AG20443 (cell line): ENCODE measurements at places on chromosomes 7 and 10.

DNA sequence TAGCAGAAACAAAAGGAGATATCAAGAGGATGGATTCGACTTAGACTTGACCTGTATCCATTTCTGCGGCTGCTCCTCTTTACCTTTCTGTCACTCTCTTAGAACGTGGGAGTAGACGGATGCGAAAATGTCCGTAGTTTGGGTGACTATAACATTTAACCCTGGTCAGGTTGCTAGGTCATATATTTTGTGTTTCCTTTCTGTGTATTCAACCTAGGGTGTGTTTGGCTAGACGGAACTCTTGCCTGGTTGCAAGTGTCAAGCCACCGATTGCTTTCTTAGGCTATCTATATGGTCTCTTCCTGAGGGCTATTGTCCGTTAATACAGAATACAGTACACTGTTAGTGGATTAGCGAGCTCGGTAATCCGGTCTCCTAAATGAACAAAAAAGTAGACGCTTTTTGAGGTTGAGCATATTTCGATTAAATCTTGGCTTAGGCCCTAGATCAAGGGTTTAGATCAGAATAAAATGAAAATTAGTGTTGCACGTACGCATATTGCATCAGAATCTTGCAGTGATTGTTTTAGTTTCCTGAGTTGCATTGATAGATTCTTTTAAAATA is 1.2 kb downstream of the PTEN start:
- no peak for DNase-seq

GRCh38 chr10:118939211-118940007 is 90.1 kb upstream of the NANOS1 start:
- DNase-seq: no peak

DNA sequence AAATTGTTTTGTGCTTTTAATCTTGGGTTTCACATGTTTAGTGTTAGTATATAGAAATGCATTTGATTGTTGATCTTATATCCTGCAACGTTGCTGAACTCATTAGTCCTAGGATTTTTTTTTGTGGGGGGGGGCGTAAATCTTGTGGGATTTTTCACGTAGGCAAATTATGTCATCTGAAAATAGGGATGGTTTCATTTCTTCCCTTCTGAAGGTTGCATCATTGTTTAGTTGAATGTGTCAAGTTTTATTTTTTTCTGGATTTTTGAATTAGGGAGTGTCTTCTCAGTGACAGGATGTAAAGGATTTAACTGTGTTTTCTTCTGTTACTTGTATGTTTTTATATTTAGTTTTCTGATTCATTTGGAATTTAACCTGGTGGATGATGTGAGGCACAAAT is 26.7 kb downstream of the MKLN1 start:
- DNase-seq: no peak

DNA sequence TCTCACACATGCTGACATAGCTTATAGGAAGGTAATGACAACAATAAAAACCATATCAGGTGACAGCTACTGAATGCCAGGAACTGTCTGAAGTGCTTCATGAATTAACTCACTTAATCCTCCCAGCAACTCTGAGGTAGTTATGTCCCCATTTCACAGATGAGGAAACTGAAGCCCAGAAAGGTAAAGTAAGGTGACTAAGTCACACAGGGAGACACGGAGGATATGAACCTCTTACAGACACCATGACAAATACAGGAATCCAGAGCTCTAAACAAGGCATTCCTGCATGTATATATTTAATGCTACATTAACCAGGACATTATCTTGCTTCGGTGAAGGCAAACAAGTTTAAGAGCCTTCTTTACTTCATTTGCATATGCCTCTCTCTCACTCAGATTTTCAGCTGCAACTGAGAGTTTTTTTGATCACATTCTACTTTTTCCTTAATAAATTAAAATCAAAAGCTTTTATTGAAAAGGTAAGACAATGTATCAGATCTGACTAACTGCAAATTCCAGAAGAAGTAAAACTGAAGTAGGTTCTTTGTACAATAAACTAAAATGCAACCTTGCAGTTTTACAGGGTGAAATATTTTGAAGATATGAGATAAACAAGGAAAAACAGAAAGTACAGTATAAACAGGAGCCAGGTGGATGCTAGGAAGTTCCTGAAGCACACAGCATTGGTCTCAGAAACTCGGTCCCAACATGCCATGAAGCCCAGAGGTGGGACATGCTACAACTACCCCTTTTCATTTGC is 79.5 kb downstream of the SGMS1 start:
- DNase-seq: no peak

DNA sequence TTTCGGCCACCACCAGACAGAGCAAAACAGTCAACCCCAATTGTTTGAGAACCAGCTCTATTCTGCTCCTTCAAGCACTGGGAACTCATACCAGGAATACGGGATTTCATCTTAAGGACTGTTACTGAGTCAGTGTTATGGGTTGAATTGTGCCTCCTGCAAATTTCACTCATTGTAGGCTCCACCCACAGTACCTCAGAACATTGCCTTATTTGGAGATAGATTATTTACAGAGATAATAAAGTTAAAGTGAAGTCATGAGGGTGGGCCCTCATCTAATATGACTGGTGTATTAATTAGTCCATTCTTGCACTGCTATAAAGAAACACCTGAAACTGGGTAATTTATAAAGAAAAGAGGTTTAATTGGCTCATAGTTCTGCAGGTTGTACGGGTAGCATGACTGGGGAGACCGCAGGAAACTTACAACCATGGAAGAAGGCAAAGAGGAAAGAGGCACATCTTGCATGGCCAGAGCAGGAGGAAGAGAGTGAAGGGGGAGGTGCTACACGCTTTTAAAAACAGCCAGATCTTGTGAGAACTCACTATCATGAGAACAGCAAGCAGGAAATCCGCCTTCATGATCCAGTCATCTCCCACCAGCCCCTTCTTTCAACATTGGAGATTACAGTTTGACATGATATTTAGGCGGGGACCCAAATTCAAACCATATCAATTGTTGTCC is 14.3 kb upstream of the ZNF248 start:
- no peak for DNase-seq

DNA sequence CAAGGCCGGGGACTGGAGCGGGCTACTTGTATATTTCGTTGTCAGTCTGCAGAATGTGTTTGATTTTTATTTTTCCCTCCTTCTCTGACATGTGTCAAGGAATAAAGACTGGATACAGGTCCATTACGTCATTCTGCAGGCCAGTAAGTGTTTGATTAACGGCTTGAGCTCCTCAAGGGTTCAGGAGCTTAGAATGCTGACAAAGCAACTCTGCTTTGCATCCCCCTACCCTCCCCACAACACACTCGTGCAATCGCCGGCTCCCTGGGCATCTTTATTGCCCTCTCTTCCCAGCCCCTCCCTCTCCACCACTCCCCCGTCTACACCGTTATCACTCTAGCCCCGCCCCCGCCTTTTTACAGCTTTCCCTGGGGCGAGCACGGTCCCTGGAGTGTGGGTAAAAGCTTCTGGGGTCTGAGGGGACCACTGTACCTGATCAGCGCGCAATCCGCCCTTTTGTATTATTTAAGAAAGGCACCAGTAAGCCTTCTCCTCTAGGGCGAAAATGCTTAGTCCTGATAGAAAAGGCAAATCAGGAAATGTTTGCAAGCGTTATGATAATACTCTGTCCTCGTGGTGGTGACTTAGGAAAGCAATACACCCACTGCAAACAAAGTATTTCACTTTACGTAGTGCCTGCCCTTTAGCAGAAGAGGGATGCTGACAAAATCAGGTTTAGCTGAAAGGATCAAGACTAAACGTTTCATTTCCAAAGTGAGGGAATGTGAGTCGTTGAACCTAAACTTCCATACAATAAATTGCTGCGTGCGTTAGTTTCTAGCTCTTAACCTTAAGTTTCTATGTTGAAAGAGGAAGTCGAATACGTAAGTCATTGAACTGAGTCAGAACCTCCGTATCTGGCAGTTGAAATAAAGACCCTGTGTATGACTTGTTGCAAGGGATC is 1.4 kb upstream of the CREB5 start:
- peak; percentile 16 for DNase-seq

DNA sequence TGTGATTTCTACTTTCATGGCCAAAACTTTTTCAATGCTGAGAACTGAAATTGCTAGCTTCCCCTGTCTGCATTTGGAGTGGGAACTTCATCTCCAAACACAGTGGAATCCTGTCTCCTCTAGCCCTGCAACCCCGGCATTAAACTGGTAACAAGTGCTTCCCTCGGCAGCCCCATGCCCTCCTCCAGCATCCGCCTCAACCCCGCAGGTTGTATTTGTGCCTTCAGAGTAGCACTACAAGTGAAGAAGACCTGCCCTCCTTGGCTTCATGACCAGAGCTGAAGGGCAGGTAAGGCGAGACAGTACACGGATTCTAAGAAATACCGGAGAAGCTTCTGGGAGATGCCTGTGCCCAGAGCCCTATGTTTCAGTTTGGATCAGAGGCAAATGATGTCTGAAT is 16.9 kb downstream of the C10orf53 start:
- DNase-seq: no peak

GRCh38 chr10:100792574-100792973 is 47.2 kb downstream of the PAX2 start:
- DNase-seq: no peak

GRCh38 chr7:102042016-102042656 is 224.7 kb downstream of the CUX1 start:
- DNase-seq: peak; percentile 57

DNA sequence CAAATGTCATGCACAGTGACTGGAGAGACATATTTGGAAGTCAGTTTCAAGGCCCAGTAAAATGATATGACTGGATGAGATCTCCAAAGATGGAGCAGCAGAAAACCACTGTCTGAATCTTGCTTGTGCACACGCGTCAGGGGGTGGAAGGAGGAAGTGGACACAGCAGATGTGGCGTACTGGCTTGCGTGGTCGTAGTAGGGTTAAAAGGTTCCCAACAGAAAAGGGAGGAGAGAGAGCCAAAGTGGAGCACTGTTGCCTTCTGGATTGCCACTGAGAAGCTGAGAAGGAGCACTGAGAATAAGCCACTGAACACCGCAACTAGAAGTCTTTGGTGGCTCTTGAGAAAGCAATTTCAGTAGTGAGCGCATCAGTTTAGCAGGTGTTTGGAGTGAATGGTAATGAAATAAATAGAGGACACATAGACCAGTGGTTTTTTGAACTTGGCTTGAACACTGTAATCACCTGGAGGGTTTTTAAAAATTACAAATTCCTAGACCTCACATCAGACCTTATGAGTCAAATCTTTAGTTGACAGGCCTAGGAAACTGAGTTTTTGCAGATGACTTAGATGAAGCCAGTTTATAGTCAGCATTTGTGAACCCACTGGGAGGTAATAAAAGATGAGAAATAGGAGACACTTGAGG is 227.3 kb downstream of the PTEN start:
- no peak for DNase-seq

GRCh38 chr10:11823122-11823988 is at the start of gene PROSER2:
Gene PROSER2, plus strand, starts transcription at chr10:11823356. Its CDS starts 28,722 bp downstream, at chr10:11852078.
- peak; percentile 94 for DNase-seq

DNA sequence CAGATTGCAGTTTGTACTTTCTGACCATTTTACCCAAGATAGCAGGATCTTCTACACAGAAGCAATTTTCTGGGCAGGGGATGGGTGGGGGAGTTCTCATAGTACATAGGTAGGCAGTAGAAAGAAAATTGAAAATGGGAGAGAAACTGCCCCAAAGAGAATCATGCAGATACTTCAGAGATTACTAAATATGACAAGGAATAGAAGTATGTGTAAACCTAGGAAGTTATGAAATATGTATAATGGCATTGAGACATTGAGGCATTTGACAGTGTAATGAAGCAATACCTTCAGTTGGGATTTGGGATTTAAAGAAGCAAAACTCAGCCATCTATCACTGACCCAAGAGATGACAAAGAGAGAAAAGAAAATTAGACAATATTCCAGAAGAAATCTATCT is 233.0 kb downstream of the PTN start:
- DNase-seq: peak; percentile 6

DNA sequence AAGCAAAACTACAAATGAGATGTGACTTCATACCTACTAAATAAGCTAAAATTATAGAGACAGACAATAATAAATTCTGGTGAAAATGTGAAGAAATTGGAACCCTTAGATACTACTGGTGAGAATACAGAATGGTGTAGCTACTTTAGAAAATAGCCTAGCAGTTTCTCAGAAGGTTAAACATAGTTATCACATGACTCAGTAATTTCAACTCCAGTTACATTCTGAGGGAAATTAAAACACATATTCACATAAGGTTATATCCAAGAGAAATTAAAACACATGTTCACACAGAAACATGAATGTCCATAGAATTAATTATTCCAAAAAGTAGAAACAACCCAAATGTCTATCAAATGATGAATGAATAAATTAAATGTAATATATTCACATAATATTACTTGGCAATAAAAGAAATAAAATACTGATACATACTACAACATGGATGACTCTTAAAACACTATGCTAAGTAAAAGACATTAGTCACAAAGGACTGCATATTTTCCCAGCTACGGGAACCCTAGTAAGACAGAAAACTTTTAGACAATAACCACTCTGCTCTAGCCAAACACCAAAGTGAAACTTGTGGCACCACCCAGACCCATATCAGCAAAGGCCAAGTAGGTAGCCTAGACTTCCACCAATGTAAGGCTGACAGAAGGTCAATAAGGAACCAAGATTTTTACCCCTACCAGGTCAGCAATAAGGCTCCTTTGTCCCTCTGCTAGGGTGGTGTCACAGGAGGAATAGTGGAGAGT is 25.1 kb downstream of the SLC25A40 start:
- DNase-seq: no peak

DNA sequence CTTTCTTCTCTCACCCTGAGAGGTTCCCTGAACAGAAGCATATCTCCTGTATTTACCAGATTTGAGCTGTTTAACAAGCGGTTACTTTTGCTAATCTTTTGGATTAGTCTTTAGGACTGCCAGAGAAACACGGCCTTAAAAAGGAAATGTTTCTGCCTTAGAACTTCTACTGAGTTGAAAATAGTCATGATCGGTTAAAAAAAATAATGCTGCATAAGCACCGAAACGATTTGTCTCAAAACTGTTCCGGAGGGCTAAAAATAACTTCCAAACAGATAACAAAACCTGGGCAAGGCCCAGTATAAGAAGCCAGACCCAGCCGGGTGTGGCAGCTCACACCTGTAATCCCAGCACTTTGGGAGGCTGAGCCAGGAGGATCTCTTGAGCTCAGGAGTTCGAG is 43.3 kb upstream of the CYTH3 start:
- no peak for DNase-seq

- DNase-seq: no peak
Measured at GRCh38 chr7:52447581-52448180, 587.8 kb upstream of the POM121L12 start.

DNA sequence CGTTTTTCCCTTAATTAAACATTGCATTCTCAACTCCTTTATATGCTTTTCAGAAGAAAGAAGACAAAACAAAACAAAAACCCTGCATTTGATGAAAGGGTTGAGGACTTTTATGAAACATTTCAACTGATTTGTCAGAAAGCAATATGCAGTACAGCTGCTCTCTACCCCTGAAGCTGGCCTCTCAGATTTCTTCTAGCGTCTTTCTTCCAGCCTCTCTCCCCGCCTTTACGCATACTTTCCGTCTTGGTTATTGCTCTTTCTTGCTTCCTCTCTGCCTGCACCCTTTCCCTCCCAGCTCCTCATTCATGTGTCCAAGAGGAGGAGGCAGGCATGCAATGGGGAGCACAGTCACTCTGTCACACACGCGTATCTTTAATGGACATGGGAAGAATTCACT is 91.0 kb upstream of the COL1A2 start:
- peak; percentile 74 for DNase-seq

GRCh38 chr7:55576753-55577152 is 4.5 kb upstream of the VOPP1 start:
- no peak for DNase-seq
